CD4-positive, alpha-beta T cell treated with Interleukin-1 beta for 1 hour (primary cell): ENCODE measurements at places on chromosomes 5 and 9.
A peak's percentile ranks its signal among the peaks of the same experiment; 100 is the strongest.

DNA sequence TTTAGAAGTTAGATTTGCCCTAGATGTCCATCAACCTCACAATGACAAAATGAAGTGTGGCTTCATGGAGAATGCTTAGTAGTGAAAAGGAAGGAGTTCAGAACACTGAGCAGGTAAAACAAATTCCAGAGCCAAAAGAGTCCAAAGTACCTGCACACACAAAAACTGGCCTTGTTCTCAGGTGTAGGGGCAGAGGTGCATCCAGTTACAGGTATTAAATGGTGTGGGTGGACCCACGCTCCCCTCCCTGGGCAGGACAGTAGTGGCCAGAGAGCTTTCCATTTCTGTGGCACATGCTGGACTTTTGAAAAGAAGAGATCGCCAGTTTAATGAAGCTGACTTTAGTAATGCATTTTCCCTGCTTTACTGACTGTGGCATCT, 47.2 kb downstream of the SECISBP2 start:
- DNase-seq = no peak

- DNase-seq = no peak
These were observed 2371.7 kb upstream of the C9orf72 start for GRCh38 chr9:29945012-29945411.

DNA sequence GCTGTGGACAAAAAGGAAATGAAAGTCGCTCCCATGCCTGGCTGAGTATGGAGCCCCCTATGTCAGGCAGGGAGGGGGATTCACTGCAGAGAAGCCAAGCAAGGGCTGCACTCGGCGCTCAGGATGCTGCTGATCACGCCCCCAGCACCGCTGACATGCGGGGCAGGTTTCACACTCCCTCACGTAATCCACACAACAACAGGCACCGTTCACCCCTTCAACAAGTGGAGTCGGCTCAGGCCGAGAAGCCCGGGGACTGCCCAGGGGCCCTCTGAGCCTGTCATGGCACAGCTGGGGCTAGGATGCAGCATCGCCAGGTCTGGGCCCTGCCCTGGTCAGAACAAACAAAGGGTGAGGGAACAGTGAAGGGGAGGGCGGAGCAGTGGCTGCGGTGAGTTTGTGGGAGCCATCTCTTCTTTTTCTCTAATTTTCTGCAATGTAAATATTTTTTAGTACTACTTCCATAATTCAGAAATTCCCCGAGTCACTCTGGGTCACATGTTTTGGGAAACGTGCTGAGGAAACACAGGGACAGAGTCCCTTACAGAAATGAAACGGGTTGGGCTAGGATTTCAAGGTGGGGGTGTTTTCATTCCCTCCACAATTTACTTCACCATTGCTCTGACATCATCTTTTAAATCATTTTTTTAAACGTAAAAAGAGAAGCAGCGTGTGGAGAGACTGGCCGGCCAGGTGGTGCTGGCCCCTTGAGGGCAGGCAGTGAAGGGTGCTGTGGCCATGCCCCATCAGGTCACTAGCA, 49.8 kb downstream of the PRRT1B start:
- DNase-seq = no peak

DNA sequence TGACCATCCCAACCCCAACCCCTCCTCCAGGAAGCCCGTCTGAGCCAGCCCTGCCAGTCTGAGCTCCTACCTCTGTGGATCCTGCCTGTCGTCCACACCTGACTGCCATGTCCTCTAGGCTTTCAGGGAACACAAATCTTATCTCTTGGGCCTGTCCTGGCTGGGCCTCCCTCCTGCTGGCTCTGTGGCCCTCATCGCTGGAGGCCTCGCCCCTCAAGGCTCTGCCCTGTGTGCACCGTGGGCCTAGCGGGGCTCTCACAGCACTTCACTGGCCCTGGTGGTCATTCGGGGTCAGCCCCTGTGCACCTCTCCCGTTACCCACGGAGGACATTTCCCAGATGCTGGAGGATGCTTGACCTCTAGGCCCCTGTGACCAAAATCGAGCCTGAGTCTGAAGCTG, 133.3 kb downstream of the RXRA start:
- DNase-seq = no peak

GRCh38 chr5:35202319-35203111, 27.8 kb downstream of the PRLR start:
- DNase-seq = peak; percentile 39

DNA sequence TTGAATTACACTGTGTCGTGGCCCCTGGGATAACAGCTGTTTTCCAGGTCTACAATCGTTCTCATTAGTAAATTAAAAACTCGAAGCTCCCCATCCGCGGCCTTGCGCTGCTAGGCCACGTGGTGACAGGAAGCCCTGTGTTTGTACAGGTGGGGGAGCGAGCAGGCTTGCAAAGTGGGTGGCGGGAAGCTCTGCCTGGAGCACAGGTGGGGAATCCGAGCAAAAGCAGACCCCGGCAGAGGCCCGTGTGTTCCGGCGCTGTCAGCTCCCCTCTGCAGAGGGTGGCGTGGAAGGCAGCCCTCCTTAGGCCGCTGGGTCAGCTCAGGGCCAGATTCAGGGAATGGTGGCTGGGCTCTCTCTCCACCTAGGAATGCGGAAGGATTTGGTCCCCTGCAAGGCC, 59.5 kb upstream of the ERCC6L2 start:
- DNase-seq = no peak

GRCh38 chr9:121620777-121621449, 30.5 kb upstream of the DAB2IP start:
- DNase-seq = no peak

- DNase-seq = no peak
These were observed 87.1 kb upstream of the CPEB4 start for GRCh38 chr5:173801006-173801405.

DNA sequence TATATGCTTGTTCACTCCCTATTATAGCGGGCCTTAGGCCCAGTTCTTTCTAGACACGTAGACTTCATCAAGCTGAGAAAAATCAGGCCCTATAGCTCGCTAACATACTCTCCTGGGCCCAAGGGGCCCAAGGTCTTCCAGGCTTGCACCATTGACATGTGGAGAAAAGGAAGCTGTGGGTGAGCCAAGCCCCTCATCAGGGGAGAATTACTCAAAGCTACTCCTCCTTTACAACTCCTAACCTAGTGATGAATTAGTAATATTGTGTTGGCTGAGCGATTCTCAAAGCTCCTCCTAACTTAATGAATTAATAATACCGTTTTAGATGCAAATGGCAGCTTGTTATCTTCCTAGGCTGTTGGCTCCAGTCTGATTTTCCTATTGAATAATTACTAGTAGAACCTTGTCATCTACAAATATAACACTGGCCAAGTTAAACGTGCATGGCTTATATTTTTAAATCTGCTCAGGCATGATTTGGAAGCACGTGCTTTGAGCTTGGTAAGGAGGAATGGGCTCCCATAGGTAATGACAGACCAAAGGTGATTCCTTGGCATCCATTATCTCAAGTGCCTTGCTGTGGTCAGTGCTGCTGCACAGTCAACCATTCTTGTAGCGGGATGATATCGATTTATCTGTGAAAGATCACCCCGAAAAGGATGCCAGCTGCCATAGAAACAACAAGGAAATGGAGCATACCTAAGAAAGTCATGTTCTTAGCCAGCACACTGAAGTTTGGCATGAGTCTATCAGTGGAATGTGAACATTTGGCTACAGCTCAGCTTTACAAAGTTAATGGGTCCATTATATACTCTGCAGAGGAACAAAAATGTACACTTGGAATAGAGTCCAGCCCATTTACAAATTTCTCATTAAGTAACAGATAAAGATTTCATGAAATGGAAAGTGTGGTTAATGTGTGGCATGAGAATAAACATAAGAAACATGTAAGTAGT, 23.8 kb downstream of the LVRN start:
- no peak for DNase-seq

DNA sequence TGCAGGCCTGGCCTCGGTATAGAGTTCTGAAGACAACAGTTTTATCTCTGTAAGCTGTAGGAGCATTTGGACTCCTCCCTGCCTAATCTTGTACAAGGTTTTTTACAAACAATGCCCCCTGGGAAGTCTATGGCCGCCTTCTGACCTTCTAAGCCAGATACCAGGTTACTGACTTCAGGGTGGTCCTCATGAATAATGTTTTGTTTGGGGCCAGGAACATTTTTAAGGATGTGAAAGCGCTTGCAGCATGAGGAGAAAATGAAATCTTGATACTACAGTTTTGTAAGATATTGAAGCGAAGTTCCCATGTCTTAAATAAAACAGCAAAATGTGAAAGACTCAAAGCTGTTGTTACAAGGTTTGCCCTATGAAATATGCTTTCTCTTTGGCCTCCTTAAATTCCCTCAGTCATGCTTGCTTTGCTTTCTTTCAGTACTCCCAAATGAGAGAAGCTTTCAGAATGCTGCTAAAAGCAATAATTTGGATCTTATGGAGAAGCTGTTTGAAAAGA, 5.2 kb downstream of the ANKDD1B start:
- no peak for DNase-seq

DNA sequence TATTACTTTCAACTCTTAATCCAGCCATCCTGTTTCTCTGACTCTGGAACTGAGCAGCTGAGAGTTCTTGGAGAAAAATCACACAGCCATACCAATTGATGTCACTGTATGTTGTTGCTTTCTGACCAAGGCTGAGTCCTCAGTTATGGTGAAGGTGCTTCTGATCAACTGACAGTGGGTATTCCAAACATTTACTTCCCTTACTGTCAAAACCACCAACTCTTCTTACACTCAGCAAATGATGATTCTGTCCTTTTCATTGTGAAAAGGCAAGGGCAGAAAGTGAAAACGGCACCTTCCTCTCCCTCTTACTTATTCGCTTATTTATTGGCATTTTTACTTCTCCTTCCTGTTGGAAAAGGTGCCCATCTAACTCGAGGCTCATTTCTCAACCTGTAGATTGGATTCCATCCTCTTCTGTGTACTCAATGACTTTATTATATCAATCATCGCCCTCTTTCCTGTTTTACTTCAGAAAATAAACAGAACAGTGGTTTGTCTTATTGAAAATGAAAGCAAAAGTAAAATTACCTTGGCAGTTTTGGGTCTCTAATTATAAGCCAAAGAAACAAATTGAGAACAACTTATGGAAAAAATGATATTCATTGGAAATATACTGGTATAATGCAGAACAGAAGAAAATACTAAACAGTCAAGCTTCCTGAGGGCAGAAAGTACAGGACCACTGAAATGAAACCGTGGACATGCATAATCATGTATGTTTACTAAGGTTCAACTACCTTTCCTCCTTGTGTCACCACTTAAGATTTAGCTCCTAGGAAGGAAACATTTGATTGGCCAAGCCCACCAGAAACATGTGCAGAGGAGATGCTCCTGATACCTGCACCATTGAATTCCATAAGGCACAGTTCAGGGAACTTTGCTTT, 104.5 kb upstream of the CHD1 start:
- DNase-seq = peak; percentile 33

- no peak for DNase-seq
These were observed 53.6 kb downstream of the S1PR3 start for GRCh38 chr9:89044881-89045280.

DNA sequence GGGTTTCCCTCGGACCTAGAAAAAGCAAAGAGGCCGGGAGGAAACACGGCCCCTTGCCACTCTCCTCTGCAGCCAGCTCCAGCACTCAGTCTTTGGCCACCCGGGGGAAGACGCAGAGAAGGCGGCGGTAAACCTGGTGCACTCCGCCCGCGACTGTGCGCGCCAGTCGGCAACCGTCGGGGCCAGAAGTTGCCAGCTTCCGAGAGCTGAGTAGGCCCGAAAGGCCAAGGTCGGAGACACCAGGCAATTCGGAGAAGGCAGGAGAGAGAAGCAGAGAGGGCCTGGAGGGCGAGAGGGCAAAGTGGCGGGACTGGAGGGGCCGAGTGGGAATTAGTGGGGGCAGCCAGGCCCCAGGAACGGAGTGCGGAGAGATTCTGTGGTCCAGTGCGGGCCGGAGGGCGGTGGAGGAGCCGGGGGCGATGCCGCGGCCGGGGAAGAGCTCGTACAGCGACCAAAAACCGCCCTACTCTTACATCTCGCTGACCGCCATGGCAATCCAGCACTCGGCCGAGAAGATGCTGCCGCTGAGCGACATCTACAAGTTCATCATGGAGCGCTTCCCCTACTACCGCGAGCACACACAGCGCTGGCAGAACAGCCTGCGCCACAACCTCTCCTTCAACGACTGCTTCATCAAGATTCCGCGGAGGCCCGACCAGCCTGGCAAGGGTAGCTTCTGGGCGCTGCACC, at the start of gene FOXB2:
Gene FOXB2, plus strand, starts transcription at position 420 of the 690 bp plus-strand sequence. Its CDS starts 0 bp downstream, at position 420.
- DNase-seq = no peak

DNA sequence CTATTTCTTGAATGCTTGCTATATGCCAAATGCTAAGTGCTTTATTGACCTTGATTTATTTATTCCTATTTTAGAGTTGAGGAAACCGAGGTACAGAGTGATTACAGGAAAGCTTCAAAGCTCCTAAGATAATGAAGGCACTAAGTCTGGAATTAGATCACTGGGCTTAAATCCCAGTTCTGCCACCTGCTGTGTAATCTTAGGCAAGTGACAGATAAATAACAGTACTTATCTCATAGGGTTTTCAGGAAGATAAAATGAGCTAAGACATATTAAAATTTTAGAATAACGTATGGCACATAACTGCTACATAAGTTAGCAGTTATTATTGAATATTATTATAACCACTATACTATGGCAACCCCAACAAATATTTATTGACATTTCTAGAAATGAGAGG, 843.8 kb downstream of the DTWD2 start:
- DNase-seq = no peak

- peak; percentile 20 for DNase-seq
These were observed 92.7 kb downstream of the DAB2IP start for GRCh38 chr9:121744002-121744686.

- no peak for DNase-seq
These were observed 74.9 kb downstream of the FANCC start for GRCh38 chr9:95242613-95243012.

GRCh38 chr9:92962846-92963245, 15.5 kb downstream of the FGD3 start:
- no peak for DNase-seq

- DNase-seq = no peak
These were observed 127.1 kb downstream of the DPYSL3 start for GRCh38 chr5:147382776-147383175.
